ENCODE measurements at places on chromosomes 3 and 15.

- no peak for DNase-seq
Measured at GRCh38 chr3:125032100-125032643, 23.6 kb downstream of the HEG1 start.

GRCh38 chr3:58880182-58880581 is 169.6 kb downstream of the CFAP20DC start:
- no peak for DNase-seq

DNA sequence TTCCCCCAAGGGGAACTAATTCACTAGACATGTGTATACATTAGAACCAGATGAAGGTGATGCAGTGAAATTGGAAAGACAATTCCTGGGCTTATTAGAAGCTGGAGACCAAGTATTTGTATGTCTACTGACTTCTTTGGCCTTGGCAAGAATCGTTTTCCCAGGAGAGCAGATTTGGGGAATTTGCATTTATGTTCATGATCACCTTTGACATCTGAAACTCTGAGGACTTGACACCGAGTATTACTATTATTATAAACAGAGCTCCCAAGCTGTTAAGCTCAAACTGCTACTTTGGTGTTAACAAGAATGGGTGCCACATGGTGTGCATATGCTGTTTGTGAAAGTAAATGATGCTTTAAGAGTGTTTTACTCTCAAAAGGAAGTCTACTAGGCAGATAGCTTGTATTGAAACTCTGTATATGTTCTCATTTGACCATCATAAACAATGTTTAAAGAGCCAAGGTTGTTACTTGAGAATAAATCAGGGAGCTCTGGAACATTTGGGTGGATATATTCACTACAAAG is 519.8 kb upstream of the GOLIM4 start:
- no peak for DNase-seq

GRCh38 chr15:34900748-34901147 is 68.8 kb downstream of the AQR start:
- no peak for DNase-seq

- peak; percentile 28 for DNase-seq
Measured at GRCh38 chr15:90560229-90560776, 30.6 kb downstream of the CRTC3 start.

DNA sequence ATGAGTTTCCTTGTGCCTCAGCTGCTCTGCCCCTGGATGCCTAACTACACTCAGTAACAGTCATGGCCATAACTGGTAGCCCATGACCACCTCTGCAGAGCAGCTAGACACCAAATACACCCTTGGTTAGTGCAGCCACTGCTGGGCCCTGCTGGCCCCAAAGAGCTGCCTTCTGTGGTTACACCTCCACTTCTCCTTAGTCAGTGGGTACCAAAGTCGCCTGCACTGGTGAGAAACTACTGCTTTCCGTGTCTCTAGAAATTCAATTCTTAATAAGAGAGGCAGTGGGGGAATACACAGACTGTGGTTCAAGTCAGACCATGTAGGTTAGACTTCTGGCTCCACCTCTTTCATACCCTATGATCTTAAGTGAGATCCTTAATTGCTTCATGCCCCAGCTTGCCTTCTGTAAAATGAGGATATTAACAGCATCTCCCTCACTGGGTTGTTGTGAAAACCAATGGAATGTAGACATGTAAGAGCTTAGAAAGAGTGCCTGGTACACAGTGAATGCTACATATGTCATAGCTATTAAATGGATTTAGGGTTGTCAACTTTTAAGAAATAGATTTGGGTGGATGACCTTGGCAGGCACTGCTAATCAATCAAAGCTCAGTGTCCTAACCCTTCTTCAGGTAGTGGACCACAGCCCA is 18.2 kb downstream of the HEG1 start:
- DNase-seq, result no peak

DNA sequence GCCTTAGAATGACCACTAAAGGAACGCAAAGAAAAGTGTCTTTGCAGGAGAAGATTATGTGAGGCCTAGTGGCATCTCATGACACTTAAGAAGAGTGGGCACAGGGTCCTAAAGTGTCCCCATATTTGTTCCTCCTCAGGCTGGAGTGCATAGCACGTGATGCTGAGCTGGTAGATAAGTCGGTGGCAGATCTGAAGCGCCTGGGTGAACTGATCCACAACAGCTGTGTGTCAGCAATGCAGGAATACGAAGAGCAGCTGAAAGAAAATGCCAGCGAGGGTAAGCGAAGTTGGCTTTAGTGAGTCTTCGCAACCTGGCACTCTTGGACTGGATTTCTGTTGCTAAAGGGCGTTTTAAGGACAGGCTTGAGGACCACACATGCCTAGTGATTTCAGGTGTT is 92.6 kb downstream of the CHD2 start:
- DNase-seq, result no peak

DNA sequence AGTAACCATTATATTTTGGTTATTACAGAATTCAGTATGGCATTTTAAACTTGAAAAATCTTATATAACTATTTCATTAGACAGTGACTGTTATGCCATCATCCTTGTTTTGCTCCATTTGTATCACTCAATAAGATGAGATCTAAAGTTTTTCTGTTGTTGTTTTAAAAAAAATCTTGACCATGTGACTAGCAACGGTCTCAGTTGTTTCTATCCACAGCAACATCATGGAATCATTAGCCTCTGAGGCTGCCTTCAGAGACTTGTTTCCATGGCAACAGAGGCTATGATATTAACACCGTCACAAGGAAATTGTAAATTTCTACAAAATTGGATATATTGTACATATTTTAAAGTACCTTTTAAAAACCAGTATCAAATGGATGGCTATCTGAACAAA is 129.8 kb downstream of the DLG1 start:
- no peak for DNase-seq

- no peak for DNase-seq
Measured at GRCh38 chr15:60975952-60976351, 253.2 kb downstream of the RORA start.
